ENCODE measurements at places on chromosomes 12 and 14.

GRCh38 chr14:23460960-23461359 lies 8.5 kb upstream of the NGDN start:
- no peak for DNase-seq

- no peak for DNase-seq
Observed at GRCh38 chr12:101671157-101671791, 26.2 kb upstream of the CHPT1 start.

DNA sequence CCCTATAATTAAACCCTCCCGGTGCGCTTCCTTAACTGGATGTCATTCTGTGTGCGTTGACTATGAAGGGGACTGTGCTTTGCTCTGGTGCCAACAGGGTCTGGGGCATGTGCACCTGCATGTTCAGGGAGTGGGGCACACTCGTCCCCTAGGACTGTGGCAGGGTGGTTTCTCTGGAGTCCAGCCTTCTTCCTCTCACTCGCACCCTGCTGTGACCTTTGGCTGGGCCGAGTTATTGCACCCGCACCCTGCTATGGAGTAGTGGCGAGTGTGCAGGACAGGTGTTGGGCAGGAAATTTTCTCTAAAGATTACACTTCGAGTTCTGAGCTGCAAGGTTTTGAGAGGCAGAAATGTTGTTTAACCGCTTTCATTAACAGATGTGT lies 138.9 kb downstream of the PLXNC1 start:
- no peak for DNase-seq

DNA sequence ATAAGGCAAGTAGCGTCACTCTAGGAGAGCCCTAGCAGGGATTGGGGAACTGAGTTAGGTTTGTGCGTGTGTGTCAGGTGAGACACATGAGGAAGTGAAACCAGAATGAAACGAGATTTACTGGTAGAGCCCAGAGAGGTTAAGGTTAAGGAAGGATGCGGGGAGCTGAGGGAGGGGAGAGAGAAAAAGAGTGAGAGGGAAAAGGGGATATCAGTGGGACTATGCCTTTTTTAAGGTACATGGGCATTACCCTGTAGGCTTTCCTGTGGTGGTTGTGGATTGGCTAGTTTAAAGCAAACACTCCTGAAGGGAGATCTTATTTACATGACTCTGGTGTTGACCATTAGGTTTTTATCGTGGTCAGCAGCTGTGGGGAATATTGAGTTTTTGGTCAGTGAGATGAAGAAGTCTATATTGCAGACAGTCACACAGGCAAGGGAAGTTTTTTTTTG lies 13.9 kb downstream of the ZDHHC17 start:
- DNase-seq = no peak

DNA sequence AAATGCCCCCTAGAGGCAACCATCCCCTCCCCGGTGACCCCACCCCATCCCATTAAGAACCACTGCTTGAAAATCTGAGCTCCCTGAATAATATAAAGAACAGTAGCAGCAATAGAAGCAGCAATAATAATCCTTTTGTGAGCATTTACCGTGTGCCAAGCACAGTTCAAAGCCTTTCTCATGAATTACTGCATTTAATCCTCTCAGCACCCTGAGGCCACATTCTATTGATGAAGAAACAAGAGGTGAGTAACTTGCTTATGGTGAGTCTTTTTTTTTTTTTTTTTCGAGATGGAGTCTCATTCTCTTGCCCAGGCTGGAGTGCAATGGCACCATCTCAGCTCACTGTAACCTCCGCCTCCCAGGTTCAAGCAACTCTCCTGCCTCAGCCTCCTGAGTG lies 65.0 kb downstream of the KCNK10 start:
- DNase-seq = no peak

- no peak for DNase-seq
Observed at GRCh38 chr14:55097881-55098560, 31.0 kb upstream of the LGALS3 start.
